AG08396 (cell line): ENCODE measurements at places on chromosomes 5 and 9.
A peak's percentile ranks its signal among the peaks of the same experiment; 100 is the strongest.

- DNase-seq: no peak
These were observed 105.0 kb downstream of the FGF18 start for GRCh38 chr5:171524466-171524865.

- no peak for DNase-seq
These were observed 7.5 kb upstream of the SLC6A18 start for GRCh38 chr5:1217596-1218206.

DNA sequence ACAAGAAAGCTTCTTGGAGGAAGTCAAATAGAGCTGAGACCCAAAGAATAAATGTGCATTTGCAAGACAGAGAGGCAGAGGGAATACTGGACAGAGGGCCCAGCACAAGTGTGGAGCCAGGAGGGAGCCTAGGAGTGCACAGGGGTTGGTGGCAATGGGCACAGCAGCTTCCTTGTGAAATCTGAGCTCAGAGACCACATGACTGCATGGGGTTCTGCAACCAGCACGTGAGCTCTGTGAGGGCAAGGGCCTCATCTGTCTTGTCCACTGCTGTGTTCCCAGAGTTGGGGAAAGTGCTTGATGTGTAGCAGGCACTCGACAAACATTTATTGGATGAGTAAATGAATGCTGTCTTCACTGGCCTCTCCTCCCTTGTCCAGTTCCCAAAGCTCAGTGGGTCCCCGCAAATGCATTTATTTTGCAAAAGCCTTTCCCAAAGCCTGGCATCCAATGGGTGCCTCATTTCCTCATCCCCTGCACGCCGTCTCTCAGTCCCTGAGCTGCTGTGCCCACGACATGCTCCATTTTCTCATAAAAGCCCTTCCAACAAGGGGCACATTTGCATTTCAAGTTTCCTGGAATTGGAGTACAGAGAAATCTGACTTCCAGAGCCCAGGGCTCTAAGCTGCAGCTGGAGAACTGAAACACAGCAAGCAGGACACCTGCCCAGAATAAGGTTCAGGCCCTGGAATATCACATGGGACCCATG is 58.5 kb downstream of the KCNIP1 start:
- no peak for DNase-seq

DNA sequence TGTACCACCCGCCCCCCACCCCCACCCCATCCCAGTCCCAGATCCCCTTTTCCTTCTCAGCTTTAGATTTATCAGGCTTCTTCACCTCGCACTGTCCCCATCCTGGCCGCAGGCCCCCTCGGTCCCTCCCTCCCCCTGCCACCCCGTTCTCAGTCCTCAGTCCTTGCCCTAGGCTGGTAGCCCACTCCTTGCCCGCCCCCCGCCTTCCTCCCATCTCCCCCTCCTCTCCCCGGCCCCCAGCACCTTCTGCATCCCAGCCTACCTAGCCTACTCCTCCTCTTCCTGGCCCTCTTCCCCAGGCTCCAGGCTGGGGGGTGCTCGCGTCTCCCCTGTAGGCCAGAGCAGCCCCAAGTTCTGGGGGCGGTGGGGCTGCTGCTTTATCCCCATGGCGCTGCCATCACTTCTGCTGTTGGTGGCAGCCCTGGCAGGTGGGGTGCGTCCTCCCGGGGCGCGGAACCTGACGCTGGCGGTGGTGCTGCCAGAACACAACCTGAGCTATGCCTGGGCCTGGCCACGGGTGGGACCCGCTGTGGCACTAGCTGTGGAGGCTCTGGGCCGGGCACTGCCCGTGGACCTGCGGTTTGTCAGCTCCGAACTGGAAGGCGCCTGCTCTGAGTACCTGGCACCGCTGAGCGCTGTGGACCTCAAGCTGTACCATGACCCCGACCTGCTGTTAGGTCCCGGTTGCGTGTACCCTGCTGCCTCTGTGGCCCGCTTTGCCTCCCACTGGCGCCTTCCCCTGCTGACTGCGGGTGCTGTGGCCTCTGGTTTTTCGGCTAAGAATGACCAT is 828 bp downstream of the NPR2 start:
- no peak for DNase-seq

GRCh38 chr5:14025569-14026286 is 81.2 kb upstream of the DNAH5 start:
- no peak for DNase-seq

DNA sequence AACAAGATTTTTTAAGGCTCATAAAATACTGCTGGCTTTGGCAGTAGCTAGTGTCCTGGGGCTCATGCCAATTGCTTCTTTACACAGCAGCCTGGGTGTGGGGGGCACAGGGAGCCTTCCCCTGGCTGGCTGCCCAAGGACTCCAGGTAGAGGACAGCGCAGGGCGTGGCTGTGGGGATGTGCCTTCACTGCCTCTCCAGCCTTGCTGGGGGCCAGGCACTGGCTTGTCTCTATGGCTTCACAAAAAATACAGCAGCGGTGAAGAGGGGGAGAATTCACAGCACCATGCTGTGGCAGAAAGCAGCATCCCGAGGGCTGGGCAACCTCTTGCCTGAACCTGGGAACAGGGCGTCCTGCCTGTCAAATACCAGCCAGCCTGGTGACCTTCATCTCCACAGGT is 57.4 kb downstream of the DAP start:
- no peak for DNase-seq

DNA sequence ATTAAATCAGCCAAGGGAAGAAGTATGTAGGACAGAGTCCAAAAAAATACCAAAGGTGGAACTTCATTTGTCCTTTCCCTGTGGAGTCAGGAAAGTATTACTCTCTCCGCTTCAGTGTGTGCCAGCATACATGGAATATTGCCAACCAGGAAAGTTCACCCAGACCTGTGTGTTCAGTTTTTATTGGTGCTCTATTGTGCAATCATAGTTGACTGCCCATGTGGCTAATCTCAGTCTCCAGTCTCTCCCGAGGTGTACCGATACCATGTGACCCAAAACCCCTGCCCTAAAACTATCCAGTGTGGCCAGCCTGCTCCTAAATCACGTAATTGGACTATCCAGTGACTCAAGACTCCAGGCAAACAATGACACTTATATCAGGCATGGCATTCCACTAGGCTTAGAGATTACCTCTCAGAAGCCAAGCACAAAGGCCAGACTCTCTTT is 38.8 kb downstream of the NFX1 start:
- DNase-seq: peak; percentile 50

GRCh38 chr9:95809686-95810085 is 65.8 kb upstream of the ERCC6L2 start:
- no peak for DNase-seq

DNA sequence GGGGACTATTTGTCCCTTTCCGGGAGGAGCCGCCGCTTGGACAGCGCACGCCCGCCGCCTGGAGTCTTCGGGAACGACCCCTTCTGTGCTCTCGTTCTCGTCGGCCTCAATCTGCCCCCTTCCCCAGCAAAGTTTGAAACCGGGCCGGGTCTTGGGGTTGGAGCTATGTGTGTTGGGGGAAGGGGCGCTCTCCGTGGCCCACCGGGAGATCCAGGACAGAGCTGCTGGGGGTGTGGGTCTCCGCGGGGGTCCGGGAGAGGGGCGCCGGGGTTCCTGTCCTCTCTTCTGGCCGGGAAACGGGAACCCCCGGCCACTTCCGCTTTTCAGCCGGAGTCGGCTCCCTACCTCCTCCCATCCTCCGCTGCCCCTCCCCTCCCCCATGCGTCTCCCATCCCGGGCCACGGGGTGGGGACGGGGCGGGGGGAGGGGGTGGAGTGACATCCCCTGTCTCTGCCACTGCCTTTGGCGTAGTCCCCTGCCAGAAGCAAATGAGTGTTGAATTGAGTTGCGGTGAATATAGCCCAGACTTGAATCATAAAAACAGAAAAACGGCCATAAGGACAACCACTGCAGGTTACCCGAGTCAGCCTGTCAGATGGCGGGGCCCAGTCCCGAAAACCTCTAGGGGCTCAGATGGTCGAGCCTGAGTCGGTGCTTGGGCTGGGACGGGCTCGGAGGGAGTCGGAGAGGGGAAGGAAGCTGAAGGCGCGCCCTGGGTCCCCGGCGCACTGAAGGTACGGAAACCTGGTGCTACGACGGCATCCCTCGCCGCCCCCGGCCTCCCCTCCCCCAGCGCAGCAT is 1.1 kb downstream of the CPLX2 start:
- no peak for DNase-seq

GRCh38 chr5:174355208-174355612 is 309.7 kb downstream of the NSG2 start:
- no peak for DNase-seq

- DNase-seq: no peak
These were observed 22.1 kb downstream of the WNK2 start for GRCh38 chr9:93205896-93206575.

GRCh38 chr5:172932313-172933017 is 26.8 kb upstream of the RPL26L1 start:
- peak; percentile 75 for DNase-seq

DNA sequence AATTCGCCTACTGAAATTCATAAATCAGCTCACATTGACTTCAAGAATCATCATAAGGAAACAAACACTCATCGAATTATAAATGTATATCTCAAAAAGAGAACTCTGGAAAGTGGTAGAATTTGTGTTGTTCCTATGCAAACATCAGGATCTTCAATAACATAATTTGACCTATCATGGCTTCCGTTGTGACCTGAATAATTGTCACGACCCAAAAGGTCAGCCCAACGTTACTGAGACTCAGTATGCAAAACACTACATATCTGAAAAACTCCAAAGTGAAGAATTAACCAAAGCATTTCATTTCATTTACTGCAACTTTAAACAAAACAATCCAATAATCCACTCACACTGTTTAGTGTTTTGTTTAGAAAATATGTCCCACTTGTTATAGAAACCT is 1.2 kb downstream of the RAPGEF6 start:
- DNase-seq: no peak

GRCh38 chr5:78693339-78693738 is 44.8 kb upstream of the LHFPL2 start:
- no peak for DNase-seq

DNA sequence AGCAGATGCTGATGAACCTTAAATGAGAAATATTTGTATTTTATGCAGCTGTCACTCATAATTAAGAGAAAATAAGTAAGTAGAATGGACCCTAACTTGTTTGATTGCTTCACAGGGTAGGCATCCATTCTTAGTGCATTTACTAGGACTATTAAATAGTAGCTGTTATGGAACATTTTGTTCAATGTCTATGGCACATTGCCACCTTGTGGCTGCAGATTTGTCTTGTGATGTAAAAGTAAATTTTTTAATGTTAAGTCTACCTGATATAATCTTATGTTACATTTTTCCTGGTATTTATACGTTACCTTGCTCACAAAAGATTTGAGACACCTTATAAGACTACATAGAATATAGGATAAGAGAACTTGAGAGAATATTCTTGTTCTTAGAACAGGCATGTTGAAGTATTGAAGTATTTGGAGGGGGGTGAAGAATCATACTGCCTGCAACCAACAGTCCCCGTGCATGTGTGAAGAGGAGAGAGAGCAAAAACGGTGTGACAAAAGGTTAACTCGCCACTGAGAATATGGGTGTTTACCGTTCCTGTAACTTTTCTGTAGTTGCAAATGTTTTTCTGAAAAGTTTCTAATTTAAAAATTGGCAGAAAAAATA is 161.1 kb downstream of the MAST4 start:
- DNase-seq: peak; percentile 33

DNA sequence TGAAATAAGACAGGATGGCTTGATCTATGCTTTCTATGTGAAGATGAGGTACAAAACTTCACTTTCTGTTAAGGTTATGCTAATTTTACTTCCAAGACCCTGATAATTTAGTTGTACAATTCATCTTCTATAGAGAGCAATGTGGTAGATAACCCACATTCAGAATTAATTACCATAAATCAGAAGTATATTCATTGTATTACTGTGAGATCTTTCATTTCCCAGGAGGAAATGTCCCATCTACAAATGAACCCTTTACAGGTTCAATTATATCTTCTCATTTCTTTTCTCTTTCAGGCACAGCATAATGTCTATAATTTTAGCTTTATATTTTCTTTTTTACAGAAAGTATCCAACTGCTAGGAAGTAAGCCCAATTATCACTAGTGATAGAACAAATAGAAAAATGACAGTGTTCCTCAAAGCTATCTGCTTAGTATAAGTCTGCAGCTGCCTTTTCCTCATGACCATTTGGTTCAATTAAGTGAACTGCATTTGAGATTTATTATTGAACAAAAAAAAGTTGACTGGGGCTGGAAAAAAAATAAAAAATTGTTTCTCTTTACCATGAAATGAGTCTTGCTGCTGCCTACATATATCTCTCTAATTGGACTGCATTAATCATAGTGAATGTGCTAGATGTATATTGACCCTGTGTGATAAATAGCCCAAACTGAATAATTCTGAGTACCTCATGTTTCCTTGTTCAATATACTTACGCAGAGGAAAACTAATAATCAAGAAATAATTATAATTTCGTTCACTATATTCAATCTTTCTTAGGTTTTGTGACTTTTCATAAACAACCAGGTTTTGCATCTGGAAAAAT is 1329.4 kb downstream of the PTPRD start:
- no peak for DNase-seq

DNA sequence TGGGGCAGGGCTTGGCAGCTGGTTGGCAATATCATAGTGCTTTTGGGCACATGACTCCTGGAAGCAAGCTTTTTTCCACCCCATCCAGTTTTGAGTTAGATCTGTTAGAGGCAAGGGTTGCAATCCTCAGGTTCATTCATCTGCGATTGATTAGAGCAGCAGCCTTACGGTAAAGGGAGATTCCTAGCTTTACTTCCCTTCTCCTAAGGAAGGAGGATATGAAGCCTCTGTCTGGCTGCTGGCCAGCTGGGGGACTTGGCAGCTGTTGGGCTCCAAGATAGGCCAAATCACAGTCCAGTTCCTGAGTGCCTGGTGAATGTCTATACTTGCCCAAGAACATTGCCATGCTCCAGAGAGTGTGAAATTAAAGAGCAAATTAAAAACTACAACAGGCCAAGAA is 113.4 kb upstream of the CCNH start:
- no peak for DNase-seq

DNA sequence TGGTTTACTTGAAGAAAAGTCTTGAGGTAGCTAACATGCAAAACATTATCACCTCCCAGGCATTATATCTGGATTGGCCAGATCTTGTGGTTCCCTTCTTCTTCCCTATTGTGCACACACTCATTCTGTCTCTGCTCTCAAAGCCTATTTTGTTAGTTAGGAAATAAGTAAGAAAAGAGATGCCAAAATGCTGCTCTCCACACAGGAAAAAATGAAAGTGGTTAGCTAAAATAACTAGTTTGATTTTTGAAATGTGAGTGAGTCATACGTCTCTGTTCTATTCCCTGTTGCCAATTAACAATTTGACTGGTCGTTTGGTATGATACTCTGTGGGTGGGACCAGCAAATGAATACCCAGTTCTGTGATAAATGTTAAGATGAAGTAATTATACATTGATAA is 28.1 kb downstream of the LMNB1 start:
- peak; percentile 33 for DNase-seq

- no peak for DNase-seq
These were observed 397.7 kb downstream of the TMEM38B start for GRCh38 chr9:106092083-106092482.

DNA sequence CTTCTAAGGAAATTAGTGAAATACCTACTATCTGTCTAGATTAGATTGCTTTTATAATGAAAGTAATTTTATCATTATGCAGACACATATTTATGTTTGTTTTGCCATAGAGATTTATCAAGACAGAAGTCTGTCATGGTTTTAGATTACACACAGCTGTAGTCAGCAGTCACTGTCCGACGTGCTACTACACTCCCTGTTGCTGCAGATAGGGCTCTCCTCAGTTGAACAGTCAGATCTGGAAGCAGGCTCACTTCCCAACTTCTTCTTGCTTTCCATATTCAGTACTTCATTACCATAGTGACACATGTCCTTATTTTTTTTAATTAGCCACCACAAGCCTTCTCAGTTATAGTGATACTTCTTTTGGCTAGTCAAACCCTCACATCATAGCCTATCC is 329.9 kb upstream of the ITGA1 start:
- no peak for DNase-seq
